ENCODE measurements at places on chromosomes 5 and 9.

DNA sequence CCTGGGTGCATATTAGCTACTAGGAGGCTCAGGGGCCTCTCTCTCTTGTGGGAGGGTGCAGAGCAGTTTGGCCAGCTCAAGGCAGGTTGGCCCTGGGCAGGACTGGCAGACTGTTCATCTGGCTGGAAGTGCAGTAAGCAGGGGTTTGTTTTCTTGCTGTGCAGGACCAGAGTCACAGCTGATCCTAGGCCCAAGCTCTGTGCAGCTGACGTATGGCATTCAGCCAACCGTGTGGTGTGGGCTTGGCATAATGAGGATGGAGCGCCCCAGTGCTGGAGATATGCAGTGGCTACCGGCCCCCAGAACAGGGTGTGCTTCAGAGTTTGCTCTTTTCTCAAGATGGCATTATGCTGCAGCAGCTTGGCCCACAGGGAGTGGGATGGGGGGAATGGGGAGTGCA is 31.0 kb upstream of the PHF24 start:
- no peak for DNase-seq

GRCh38 chr9:121912812-121913627 is 180.1 kb downstream of the TTLL11 start:
- DNase-seq, result no peak

GRCh38 chr5:160155017-160155750 is 35.9 kb upstream of the PWWP2A start:
- no peak for DNase-seq

- DNase-seq, result no peak
Observed at GRCh38 chr5:181027452-181028031, 12.5 kb upstream of the BTNL9 start.

DNA sequence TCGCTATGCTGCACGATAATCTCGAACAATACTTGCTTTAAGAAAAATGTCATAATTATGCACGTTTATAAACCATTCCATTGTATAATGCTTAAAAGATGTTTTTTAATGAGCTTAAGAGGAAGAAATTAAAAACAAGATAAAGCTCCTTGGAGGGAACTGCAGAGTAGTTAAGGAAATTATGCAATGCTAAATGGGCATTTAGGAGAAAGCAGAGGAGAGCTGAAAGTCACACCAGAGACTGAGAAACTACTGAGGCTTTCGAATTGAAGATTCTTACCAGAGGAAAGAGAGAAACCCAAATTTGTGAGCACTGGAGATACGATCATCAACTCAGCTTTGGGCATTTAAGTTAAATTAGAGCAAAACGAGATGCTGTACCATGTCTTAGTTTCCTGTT is 119.4 kb downstream of the CDH10 start:
- no peak for DNase-seq

DNA sequence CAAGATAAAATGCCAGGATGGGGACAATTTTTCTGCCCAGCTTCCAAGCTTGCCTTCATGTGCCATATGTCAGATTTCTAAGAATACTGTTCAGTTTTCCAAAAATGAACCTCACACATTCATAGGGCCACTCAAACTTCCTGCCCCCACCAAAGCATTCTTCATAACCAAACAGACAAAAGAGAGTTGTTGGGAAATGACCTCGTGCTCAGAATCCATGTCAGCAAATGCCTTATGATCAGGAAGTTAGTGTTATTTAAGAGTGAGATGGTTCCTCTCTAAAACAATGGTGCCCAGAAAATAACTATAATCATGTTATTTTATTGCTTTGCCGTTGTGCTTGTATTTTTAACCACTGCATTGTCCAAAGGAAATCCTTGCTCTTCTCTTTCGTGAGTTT is 208.2 kb downstream of the ZNF608 start:
- DNase-seq, result no peak

DNA sequence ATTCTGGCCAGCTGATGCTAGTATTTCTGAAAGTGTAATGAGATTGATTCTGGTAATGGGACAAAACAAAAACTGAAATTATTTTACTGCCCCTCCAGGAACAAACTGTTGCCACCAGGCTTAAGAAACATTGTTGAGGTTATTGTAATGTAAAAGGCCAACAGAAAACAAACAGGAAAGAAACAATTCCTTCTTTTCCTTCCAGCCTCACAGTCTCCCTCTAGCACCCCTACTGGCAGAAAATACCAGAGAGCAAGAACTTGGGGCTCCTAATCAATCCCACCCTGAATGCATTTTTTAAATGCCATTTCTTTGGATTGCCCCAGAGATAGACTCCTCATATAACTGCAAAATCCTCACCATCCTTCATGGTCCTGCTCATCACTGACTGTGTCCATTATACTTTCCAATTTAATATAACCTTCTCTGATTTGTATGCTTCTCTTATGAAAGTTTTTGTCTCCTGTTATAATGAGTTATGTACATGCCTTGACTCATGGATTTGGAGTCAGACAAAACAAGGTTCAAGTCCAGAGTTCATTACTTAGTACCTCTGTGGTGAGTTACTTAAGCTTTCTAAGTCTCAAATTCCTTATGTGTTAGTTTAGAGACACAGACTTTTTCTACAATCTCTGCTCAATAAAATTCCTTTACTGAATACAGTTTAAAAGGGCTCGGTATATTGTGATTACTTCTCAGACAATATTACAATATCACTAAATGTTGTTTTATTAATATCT is 157.9 kb upstream of the FBN2 start:
- DNase-seq, result no peak

- DNase-seq, result no peak
Observed at GRCh38 chr9:34550681-34551270, 28.0 kb upstream of the ENHO start.

GRCh38 chr5:56037531-56038010 is 42.8 kb upstream of the IL6ST start:
- DNase-seq, result no peak

- DNase-seq, result no peak
Observed at GRCh38 chr9:94076557-94076956, 7.7 kb upstream of the PTPDC1 start.

DNA sequence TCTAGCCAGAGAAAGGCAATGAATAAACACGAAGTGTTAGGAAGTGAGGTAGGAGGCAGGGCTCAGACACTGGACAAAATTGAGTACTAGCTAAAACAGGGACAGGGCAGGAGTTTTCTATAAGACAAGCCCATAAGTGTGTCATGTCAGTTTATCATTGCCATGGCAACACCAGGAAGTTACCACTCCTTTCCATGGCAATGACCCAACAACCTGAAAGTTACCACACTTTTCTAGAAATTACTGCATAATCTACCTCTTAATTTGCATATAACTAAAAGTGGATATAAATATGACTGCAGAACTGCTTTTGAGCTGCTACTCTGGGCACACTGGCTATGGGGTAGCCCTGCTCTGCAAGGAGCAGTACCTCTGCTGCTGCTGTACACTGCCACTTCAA is 442.5 kb upstream of the COX7C start:
- no peak for DNase-seq

DNA sequence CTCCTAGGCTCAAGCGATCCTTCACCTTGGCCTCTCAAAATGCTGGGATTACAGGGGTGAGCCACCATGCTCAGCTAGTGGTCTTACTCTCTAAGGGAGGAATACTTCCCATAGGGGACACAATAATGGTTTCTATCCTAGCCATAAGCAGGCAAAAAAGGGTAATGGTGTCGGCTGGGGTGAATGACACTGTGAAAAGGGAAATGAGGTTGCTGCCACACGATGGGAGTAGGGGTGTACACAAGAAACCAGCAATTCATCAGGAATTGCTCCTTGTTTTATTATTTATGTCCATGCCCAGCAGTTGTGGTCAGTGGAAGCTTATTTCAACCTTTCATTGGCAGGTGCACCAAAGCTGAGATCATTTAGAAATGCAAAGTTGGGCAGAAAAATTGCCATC is 70.3 kb upstream of the ZFR start:
- no peak for DNase-seq

GRCh38 chr9:2641033-2641432 is 19.4 kb downstream of the VLDLR start:
- DNase-seq, result no peak

DNA sequence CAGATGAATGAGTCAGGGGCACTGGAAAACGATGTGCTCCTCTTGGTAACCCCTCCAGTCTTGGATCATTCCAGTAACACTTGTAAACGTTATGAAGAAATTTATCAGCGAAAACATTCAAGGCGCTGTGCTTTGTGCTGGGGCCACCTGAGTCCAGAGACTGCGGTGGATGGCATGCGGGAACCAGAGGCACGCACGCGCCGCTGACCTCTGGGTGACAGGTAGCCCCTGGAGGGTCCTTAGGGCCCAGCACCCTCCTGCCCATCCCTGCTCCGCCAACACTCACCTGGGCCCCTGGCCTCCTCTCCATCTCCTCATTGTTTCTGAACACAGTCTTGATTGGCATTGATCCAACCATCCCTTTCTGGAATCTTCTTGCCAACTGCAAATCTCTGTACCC is 86.9 kb downstream of the DAP start:
- no peak for DNase-seq

DNA sequence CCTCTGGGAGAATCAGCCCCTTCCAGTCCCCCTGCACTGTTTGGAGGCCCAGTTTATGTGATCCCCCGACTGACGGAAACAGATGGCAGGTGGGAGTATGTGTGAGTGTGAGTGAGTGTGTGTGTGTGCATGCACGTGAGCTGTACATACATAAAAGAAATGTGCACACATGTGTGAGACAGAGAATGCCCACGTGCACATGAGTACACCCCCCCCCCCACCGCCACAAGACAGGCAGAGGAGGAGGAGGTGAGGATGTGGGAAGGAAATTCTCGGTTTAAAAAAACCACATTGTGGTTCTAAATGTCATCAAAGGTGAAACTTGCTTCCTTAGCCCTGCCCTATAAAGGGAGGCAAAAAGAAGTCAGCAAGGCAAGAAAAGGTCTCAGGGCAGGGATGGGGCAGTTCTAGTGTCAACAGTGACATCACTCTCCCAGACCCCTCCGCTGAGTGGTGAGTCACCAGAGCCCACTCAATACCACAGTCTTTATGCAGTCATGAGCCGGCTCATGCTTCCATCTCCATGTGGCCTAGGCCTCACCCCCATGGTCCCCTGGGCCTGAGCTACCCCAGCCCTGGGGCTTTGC is 79.2 kb upstream of the HSPA9 start:
- DNase-seq, result no peak

- DNase-seq, result no peak
Observed at GRCh38 chr5:72518001-72518683, 10.9 kb upstream of the ZNF366 start.
